Stimulated activated CD8-positive, alpha-beta memory T cell treated with anti-CD3 and anti-CD28 coated beads, Interleukin-7, amount 100 ng/mL, for 24 hours (primary cell): ENCODE measurements at places on chromosomes 16 and 17.

DNA sequence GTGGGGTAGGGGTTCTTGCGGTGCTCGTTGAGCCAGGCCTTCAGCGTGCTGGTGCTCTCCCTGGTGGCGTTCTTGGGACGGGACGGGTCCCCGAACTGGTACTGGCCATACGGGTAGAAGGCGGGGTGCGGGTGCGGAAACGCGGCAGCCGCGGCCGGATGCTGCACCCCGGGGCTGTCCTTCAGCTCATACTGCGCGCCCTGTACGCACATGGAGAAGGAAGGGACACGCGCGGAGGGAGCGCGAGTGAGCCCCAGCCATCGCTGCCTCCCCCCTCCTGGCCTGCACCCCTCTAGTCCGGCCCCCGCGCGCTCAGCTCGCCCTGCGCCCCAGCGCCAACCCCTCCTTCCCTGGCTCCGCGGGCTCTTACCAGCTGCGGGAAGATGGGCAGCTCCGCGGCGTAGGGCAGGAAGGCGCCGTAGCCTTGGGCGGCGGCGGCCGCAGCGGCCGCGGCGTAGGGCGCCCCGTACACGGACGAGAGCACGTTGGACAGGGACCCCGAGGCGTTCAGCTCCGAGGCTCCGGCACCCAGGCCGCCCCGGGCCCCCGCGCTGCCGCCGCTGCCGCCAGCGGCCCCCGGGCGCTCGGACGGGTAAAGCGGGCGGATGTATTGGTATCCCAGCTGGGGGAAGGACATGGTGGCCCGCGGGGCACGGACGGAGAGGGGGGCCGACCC is 1.0 kb downstream of the IRX3 start:
- no peak for DNase-seq

DNA sequence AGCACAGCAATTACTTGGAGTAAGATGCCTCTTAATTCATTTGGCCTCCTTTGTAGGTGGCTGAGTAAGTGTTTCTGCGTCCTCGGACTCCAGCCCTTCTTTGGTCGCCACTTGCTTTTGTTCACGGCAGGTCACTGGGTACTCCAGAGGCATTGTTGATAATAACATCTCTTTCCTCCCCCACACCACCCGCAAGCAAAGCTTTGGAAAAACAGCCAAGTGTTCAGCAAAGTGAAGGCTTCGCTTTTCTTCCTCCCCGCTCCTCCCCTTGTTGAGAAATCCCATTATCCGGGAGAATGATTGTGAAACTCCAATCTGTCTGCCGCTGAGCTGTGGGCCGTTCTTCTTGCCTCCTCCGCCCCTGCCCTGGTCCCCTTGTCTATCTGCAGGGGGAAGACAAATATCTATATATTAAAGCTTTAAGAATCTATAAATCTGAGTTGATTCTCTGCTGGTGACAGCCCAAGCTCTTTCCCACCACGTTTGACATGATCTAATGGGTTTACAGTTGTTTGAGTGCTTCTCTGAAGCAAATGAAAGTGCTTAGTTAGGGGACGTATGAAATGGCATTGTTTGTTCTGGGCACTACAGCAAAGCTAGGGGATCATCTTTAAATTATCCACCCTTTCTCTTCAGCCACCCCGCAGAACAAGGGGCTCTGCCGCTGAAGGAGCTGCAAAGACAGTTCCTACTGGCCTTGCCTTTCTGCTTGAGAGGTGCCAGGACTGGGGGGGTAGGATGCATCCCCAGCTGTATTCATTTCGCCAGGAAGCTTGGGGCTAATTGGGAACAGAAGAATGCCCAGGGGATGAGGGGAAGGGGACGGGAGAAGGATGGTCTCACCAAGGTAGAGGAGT is 167.1 kb downstream of the CCDC182 start:
- no peak for DNase-seq

- DNase-seq = no peak
Observed at GRCh38 chr16:5065813-5066212, at the start of gene C16orf89. Gene C16orf89, minus strand, starts transcription at chr16:5065956. Its CDS starts 48 bp downstream, at chr16:5065908.

DNA sequence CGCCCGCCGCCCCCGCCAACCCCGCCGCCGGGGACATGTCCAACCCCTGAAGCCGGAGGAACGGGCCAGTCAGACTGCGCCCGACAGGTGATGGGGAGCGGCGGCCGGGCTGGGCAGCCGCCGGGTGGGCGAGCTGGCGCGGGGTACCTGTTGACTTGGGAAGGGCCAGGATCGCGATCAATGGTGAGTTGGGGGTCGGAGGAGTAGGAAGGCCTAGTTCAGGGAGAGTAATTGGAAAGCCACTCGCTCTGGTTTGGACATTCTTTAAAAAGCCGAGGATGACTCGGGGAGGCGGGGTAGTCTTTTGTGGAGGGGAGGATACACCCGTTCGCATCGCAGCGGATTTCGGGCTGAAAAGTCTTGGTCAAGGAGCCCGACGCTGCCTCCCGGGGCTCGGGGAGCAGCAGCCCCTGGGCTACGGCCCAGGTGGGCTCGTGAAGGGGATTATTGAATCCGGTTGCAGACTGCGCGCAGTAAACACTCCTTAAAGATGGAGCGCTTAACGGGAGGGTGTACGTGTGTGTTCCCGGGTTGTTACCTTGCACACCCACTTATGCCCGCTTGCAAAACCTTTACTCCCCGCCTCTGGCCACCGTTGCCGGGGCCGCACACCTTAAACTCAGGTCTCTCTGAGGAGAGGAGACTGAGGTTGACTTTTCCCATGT is 123.8 kb downstream of the GOSR1 start:
- no peak for DNase-seq

DNA sequence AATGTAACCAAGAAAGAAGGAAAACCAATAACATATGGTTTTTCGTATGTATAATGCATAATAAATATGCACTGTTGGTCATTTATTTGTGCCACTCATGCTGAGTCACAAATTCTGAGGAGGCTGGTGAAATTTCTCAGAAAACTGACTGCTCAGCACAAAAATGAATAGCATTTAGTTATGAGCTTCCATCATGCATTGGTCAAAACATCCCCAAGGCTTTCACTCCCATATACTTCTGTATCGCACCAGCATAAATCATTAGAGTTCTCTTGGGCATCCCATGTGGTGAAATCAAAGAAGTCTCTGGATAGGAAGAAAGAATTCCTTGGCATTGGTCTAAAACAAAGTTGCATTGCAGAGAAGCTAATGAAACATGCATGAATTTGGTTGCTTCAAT is 785.6 kb upstream of the CDH8 start:
- no peak for DNase-seq

DNA sequence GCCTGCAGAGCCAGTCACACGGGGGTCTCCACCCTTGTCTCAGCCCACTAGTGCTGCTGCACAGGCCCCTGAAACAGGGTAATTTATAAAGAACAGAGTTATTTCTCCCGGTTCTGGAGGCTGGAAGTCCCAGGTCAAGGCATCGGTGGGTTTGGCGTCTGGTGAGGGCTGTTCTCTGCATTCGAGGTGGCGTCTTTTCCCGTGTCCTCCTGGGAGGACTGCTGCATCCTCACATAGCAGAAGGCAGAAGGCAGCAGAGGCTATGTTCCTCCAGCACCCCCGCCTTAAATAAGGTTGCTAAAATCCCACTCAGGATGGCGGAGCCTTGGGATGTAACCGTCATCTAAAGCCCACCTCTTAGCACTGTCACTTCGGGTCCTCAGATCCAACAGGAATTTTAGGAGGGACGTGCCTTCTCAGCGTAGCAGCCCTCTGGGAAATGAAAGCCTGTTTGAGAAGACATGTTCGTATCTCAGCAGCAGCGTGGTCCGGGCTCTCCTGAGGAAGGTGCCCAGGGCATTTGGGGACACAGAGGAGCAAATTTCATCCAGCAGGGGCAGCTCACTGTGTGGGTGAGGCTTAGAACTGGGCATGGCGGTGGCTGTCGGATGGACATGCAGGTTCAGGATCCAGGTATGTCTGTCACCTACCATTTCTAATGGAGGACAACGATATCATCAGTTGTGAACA is 221.6 kb upstream of the CHMP6 start:
- DNase-seq = no peak

DNA sequence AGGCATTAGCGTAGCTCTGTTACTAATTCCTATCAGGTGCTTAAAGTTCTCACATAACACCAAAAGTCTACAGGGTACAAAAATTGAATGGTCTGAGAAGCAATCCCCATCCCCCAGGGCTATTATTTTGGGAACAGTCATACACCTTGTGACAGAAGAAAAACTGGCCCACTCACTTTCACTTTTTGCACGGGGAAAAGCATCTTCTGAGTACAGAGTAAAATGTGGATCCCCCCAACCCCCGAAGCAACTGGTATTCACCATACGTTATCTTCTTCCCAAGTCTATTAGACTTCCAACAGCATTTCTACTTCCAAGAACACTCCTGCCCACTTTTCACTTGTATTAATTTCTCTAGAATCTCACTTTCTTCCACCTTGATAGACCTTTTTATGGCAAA is 11.8 kb downstream of the GGA3 start:
- no peak for DNase-seq

DNA sequence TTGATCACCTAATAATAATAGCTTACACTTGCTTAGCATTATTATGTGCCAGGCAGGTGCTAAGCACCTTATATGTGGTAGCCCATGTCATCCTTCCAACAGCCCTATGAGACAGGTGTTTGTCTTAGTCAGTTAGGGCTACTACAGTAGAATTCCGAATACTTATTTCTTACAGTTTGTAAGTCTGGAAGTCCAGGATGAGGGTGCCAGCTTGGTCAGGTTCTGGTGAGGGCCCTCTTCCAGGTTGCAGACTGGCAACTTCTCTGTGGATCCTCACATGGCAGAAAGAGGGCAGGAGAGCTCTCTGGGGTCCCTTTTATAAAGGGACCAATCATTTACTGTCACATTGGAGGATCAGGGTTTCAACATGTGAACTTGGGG is 19.6 kb upstream of the MYH10 start:
- no peak for DNase-seq

DNA sequence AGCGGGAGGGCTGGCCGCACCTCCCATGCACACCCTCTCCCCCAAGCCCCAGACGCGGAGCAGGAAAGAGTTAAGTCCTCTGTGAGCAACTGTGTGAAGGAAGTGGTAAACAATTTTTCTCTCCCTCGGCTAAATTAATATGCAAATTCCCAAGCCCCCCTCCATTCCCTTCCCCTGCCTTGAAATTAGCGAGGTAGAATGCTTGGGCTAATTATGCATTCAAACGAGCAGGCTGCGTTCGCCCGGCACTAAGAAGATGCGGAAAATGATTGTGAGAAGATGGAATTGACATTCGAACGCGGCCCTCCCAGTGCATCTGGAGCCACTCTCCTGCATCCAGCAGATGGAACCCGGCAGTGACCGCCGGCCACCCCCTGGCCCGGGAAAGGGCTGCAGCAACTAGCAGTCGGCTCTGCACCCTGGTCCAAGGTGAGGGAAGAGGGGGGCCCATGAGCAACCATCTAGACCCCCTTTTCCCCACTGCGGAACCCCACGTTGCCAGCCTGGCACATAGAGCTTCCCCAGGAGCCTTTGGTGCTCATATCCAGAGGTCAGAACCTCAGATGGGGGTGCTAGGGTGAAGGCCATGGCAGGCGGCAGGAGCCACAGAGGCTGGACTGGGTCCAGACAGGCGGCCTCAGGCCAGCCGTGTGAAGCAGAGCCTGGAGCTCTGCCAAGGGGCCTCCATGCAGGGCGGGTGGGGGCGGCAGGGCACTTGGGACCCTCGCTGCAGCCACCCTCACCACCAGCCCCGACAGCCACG is 49.1 kb upstream of the ACSF3 start:
- DNase-seq = no peak

DNA sequence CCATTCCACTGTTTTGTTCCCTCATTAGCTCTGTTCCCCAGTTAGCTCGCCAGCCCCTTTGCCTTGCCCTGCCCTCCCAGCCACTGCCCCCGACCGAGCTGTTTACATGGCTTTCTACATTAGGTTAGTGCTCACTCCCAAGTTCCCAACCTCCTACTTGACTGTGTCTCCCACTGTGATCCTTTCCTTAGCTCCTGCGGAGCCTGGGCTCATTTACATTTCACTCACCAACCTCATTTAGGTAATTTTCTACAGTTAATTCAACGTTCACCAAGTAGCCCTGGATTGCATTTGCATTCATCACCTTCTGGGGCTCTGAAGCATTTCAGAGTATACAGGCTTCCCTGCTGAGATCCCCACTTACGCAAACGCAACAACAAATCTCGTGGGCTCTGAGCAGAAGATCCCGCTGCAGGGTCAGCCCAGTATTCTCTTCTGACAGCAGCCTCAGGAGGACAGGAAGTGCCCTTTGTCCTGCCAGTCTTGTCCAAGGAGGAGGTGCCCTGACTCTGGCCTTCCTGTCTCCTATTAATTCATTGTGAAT is 325.8 kb upstream of the CCL2 start:
- DNase-seq = no peak

- DNase-seq = peak; percentile 87
Observed at GRCh38 chr17:75182569-75183436, at the start of gene SUMO2. Gene SUMO2, minus strand, starts transcription at chr17:75182959. Its CDS starts 125 bp downstream, at chr17:75182834.

GRCh38 chr17:50458701-50459676 is 9.7 kb downstream of the CHAD start:
- DNase-seq = no peak

- no peak for DNase-seq
Observed at GRCh38 chr16:66036184-66036583, 330.3 kb upstream of the CDH5 start.

GRCh38 chr16:13921328-13921727 is 1.4 kb downstream of the ERCC4 start:
- no peak for DNase-seq

GRCh38 chr16:82700541-82701235 is 73.9 kb downstream of the CDH13 start:
- DNase-seq = no peak

GRCh38 chr17:40358323-40359038 is 6.1 kb downstream of the GJD3 start:
- DNase-seq = peak; percentile 88

DNA sequence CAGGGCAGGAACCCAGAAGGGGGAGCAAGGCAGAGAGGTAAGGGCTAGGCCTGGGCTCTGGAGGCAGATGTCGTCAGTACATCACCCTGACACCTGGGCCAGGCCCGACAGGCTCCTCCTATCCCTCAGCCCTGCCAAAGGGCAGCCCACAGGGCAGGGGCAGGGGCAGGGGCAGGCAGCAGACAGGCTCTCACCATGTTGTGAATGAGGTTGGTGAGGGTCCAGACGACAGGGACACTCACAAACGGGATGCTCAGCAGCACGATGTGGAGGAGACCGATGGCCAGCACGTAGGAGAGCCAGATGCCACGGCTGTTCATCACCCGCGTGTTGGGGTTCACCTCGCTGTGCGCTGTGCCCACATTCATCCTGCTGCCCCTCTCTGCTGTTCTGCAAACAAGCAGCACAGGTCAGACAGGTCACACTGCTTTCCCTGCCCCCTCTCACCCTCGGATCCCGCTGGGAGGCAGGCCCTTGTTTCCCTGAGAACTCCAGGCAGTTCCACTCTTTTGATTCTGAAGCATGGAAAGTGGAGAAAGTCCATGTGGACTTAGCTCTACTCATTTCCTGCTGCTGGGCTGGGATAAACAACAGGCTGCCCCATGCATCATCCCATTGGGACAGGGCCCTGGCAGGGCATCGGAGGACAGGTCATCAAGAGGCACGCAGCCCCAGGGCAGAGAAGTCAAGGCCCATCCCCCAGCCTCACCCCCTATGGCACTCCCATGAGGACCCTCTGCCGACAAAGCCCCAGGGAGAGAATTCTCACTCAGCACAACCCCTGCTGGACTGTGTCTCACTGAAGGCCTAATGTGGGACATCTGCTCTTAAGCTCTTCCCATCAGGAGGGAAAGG is 3.3 kb downstream of the ORMDL3 start:
- no peak for DNase-seq
